ENCODE measurements at places on chromosomes 1 and 21.
A peak's percentile ranks its signal among the peaks of the same experiment; 100 is the strongest.

DNA sequence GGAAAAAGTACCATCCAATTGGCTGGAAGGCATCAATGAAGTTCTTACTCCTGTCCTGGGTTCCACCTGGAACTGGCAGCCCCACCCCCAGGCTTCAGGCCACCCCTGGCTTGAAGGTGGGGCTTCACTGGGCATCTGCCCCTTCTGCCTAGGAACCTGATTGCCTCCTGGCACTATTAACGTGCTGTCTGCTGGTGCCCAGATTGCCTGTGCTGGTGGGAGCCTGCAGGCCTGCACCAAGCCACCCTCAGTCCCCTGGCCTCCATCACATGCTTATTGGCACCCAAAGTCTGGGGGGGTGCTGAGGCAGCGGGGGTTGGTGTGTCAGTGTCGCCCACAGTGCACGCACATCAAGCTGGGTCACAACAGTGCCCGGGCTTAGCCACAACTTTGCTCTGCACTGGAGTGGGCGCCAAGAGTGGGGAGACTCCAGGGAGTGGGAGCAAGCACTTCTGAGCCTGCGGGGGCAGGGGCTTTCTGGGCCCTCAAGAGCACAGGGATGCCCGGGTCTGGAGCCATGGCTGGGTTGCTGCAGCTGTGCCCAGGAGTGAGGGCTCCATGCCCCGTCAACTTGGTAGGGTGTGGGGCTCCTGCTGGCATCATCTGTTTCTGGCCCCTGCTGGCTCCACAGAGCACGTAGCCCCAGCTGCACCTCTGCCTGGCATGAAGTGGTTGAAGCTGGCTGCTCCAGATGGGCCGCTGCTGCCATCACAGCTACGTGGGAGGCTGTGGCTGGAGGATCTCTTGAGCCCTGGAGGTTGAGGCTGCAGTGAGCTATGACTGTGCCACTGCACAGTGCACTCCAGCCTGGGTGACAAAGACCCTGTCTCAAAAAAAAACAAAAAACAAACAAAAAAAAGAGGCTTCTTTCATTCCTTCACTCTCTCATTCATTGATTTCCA, 4.1 kb upstream of the LSM10 start:
- no peak for DNase-seq

DNA sequence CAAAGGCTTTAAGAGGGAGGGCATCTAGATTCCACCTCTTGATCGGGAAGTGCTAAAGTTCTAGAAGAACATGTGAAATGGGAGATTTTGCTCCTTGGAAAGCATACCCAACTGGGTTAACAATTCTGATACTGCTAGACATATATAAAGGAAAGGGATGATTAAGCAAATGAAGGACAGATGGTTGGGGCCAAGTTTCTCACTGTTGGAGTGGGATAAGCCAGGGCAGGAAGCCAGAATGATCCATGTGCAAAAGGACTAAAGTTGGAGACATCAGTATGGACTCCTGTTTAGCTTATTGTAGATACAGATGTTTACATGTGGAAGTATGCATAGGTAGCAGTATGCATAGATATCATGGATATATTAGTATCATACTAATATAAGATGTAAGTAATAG, 16.8 kb downstream of the PLA2G5 start:
- DNase-seq = no peak

GRCh38 chr1:35857830-35858229, 25.2 kb upstream of the AGO1 start:
- no peak for DNase-seq

- no peak for DNase-seq
These were observed 120.6 kb upstream of the KCND3 start for GRCh38 chr1:112110031-112110430.

DNA sequence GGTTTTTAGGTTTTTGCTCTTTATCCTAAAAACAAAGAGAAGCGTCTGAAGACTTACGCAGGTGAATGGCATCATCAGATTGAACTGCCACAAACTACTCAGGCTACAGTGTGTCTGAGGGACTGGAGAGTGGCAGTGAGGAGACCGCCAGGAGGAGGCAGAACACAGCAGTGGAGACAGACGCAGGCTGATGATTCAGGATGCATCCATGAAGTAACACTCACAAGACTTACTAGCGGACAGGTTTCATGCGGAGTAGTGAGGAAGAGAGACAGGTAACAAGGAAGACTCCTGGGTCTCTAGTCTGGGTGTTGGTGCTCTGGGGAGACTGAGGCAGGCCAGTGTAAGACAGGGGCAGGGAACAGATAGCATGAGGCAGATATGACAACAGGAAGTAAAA, 5.7 kb downstream of the HSF2BP start:
- no peak for DNase-seq

GRCh38 chr1:24201941-24202440, 14.9 kb upstream of the IFNLR1 start:
- peak; percentile 87 for DNase-seq

DNA sequence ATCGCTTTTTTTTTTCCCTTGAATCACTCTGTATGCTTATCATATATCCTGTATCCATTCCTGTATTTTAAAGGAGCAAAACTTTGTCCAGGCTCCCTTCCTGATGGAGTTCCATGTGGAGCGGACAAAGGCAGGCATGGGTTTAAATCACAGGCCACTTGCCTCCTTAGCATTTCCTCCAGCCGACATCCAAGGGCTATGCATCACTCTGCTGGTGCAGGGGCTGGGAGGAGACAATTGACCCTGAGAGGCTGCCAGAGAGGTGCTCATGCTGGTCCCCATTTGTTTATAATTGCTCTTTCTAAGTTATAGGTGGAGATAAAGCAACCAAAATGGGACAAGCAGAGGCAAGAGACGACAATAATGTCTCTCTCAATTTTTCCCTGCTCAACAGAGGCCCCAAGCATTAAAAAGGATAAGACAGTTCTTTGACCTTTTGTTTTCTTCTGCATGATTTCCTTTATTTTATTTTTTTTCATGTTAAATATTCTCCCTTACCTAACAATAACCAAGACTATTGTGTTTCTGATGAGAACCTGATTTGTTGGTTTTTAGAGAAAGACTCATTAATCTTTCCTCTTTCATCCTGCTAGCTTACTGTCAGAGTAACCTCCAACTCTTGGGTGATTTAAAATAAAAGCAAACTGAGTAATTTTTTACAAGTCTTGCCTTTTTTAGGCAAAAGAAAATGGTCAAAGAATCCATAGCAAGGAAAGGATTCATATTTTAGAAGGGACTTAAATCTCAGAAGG, 353.7 kb downstream of the ADGRL2 start:
- DNase-seq = no peak

GRCh38 chr1:237042526-237042891, 525 bp downstream of the RYR2 start:
- no peak for DNase-seq

DNA sequence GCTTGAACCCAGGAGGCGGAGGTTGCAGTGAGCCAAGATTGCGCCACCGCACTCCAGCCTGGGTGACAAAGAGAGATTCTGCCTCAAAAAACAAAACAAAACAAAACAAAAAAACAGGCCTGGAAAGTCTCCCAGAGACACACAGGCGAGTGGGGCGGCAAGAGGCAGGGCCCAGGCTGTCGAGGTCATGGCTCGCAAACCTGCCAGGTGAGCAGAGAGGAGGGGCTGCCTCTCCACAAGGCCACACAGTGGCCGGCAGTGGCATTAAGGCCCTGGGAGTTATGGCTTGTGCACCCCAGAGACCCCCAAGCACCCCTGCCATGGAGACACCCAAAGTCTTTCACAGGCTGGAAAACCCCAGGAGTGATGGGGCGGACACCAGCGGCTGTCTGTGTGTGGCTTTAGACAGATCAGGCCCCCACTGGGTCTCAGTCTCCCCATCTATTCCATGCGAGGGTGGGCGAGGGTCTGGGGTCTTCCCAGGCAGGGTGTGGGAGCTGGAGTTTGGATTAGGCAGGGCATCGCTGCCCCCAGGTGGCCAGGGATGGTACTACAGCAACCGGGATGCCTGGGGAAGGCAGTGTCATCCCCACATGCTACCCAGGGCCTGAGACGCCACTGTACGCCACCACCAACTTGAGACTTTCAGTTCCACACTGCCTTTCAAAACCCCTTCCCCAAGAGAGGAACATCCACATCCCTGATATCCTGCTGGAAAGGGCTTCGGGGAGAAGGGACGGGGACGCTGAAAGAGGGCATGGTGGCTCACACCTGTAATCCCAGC, 7.3 kb upstream of the CTRC start:
- DNase-seq = no peak

GRCh38 chr1:184465489-184466146, 78.8 kb downstream of the C1orf21 start:
- no peak for DNase-seq

- no peak for DNase-seq
These were observed 3.0 kb upstream of the RRP1 start for GRCh38 chr21:43786300-43786806.

DNA sequence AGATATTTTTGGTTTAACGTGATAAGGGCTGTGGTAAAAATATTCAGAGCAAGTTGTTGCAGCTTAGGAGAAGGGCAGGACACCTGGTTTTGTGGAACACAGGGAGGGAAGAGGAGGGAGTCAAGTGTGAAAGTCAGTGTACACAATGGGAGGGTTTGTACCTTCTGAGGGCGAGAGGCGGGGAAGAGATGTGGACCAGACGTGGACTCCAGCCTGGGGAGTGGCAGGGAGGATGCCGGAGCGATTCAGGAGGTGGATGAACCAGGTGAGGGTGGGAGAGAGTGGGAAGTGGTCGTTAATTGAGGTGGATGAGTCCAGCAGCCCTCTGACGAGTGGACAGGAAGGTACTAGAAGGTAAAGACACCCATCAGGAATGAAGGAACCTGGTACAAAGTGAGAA, 52.2 kb upstream of the IRF2BP2 start:
- no peak for DNase-seq

DNA sequence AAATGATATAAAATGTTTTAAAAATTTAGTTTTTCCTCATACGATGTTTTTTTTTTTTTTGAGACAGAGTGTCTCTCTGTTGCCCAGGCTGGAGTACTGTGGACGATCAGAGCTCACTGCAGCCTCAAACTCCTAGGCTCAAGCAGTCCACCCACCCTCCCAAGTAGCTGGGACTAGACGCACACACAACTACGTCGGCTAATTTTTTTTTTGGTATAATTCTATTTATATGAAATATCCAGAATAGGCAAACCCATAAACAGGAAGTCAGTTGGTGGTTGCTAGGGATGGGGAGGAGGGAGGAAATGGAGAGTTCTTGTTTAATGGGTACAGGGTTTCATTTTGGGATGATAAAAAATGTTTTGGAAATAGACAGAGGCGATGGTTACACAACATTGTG, 56.5 kb downstream of the WARS2 start:
- DNase-seq = no peak

DNA sequence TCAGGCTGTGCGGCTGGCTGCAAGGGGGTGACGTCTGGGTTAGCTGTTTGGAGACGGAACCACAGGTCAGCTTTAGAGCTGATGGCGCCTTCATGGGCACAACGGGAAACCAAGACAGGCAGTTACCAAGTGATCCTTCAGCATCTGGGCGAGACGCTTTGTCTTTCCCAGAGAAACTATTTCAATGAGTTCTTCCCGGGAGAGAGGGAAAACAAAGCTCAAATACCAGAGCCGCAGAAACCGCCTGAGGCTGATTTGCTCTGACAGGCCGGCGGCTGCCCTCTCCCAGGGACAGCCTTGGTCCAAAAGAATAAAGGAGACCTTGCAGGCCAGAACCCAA, 76.5 kb downstream of the CD58 start:
- DNase-seq = no peak

- no peak for DNase-seq
These were observed 49.5 kb upstream of the GCLM start for GRCh38 chr1:93958726-93959100.

DNA sequence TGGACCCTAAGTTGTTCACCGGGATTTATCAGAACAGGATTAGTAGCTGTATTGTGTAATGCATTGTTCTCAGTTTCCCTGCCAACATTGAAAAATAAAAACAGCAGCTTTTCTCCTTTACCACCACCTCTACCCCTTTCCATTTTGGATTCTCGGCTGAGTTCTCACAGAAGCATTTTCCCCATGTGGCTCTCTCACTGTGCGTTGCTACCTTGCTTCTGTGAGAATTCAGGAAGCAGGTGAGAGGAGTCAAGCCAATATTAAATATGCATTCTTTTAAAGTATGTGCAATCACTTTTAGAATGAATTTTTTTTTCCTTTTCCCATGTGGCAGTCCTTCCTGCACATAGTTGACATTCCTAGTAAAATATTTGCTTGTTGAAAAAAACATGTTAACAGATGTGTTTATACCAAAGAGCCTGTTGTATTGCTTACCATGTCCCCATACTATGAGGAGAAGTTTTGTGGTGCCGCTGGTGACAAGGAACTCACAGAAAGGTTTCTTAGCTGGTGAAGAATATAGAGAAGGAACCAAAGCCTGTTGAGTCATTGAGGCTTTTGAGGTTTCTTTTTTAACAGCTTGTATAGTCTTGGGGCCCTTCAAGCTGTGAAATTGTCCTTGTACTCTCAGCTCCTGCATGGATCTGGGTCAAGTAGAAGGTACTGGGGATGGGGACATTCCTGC, 3.9 kb upstream of the OLFML3 start:
- no peak for DNase-seq

DNA sequence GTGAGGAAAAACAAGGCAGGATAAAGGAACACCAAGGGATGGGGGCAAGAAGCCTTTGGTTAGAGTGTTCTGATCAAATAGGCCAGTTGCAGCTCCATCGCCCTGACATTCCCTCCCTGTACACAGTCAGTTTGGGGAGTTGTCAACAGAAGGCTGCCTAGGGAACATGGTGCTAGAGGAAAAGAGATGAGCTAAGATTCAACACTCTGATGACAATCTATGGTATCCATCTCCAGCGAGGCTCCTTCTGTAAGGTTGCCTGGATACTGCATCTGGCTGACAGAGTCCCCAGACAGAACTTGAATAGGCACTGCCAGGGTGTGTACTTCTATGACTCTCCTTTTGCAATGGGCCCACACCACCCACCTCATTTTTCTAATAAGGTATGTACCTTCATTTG, 11.2 kb upstream of the SLAMF9 start:
- DNase-seq = no peak

- DNase-seq = no peak
These were observed 41.6 kb downstream of the FAAP20 start for GRCh38 chr1:2152954-2153353.

DNA sequence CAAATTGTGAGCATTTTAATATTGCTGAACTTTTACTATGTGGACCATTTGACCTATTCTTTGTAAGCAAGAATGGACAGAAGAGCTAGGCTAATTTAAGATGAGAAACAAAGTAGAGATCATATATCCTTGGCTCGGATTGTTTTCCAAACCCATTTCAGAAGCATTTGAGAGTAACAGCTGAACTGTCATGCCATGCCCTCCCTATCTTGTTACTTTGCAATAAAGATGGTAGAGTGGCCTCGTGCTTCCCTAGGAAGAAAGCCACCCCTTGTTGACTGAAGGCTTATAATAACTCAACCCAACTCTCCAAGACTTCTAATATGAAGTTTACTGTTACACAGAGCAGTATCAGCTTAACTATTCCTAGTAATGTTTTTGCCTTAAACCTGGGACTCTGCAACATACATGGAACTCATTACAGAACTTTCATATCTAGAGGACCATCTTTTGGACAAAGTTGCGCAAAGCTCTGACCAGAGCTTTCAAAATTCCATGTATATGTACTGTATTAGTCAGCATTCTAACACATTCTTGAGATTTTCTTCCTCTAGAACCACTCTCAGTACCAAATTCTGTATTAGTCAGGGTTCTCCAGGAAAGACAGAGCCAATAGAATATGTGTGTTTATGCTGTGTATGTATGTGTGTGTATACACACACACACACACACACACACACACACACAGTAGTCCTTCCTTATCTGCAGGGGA, 68.7 kb downstream of the ADAMTS1 start:
- no peak for DNase-seq

GRCh38 chr1:183279835-183280234, 93.8 kb downstream of the LAMC2 start:
- no peak for DNase-seq

- no peak for DNase-seq
These were observed 266.2 kb upstream of the PLXNA2 start for GRCh38 chr1:208510192-208510952.

GRCh38 chr1:212315184-212315583, 30.0 kb downstream of the PPP2R5A start:
- DNase-seq = no peak

All from left kidney (tissue), 8 donors.